ENCODE measurements at places on chromosomes 5 and 9.
A peak's percentile ranks its signal among the peaks of the same experiment; 100 is the strongest.

- DNase-seq: peak; percentile 33
These were observed 41.7 kb upstream of the ARRDC3 start for GRCh38 chr5:91424638-91425436.

- DNase-seq: peak; percentile 1
These were observed 311.7 kb downstream of the TRIM36 start for GRCh38 chr5:114857941-114858551.

- DNase-seq: no peak
These were observed 55.7 kb upstream of the CARTPT start for GRCh38 chr5:71663191-71663969.

GRCh38 chr9:126838895-126839294 is 21.5 kb upstream of the ZBTB34 start:
- no peak for DNase-seq

GRCh38 chr9:99112750-99113413 is 8.0 kb downstream of the TGFBR1 start:
- no peak for DNase-seq

DNA sequence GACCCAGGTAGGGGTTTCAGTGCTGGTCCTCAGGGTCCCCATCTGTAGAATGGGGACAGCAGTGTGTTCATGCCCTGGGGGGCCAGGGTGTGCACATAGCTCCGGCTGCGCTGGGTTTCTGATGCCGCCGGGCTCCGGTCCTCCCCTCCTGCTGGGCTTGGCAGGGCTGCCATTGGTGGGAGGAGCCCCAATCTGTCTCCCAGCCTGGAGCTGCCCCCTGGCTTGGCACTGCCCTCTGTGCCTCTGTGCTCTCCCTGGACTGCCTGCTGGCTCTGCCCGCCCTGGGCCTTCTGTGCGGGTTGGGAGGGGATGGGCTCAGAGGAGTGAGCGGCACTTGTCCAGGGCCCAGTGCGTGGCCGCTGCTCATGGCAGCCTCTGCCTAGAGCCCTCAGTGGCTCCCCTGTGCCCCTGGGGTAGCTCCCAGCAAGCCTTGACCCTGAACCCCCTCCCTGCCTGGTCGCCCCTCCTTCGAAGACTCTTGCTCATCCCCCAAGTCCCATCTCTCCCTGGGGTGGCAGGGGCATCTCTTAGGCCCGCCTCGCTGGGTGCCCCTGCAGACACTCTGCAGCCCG is 35.7 kb downstream of the RXRA start:
- DNase-seq: no peak

GRCh38 chr5:72123764-72124376 is 16.6 kb downstream of the MAP1B start:
- no peak for DNase-seq

DNA sequence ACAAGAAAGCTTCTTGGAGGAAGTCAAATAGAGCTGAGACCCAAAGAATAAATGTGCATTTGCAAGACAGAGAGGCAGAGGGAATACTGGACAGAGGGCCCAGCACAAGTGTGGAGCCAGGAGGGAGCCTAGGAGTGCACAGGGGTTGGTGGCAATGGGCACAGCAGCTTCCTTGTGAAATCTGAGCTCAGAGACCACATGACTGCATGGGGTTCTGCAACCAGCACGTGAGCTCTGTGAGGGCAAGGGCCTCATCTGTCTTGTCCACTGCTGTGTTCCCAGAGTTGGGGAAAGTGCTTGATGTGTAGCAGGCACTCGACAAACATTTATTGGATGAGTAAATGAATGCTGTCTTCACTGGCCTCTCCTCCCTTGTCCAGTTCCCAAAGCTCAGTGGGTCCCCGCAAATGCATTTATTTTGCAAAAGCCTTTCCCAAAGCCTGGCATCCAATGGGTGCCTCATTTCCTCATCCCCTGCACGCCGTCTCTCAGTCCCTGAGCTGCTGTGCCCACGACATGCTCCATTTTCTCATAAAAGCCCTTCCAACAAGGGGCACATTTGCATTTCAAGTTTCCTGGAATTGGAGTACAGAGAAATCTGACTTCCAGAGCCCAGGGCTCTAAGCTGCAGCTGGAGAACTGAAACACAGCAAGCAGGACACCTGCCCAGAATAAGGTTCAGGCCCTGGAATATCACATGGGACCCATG is 58.5 kb downstream of the KCNIP1 start:
- DNase-seq: no peak

- no peak for DNase-seq
These were observed 147.6 kb downstream of the ST8SIA4 start for GRCh38 chr5:100755435-100755834.
